ENCODE measurements at places on chromosomes 16 and 17.

DNA sequence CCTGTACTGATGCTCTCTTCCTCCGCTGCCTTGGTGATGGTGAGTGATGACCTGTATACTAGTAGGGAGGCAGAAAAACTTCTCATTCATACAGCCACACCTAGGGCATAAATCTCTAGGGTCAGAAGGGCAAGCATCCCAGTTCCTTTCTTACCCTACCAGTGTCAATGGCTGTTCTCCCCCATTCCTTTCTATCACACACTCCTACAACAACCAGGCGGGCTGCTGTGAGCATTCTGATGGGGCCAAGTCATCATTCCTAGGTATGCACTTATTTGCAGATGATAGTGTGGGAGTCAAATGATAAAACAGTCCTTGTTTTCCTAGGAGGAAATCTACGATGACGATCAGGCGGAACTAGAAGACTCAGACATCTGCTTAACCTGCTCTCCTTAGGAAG, 14.0 kb upstream of the SLC6A4 start:
- DNase-seq, result no peak

DNA sequence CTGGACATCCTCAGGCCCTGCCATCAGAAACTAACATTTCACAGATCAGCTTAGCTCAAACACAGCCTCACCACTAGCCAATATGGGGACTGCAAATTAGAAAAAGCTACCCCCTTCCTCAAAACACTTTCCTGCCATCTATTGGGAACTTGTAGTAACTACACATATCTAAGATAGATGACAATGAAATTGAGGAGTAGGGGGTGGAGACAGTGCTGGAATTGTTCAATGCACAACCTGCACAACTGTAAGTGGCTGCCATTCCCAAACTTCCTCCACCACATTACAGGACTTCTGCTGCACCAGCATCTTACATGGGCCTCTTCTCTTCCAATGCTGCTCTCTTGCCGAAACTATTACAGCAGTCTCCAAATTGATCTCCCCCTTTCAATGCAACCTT, 21.9 kb downstream of the AIPL1 start:
- DNase-seq, result peak; percentile 35

- DNase-seq, result peak; percentile 17
These were observed 166.3 kb downstream of the ANKFN1 start for GRCh38 chr17:56319531-56319930.

DNA sequence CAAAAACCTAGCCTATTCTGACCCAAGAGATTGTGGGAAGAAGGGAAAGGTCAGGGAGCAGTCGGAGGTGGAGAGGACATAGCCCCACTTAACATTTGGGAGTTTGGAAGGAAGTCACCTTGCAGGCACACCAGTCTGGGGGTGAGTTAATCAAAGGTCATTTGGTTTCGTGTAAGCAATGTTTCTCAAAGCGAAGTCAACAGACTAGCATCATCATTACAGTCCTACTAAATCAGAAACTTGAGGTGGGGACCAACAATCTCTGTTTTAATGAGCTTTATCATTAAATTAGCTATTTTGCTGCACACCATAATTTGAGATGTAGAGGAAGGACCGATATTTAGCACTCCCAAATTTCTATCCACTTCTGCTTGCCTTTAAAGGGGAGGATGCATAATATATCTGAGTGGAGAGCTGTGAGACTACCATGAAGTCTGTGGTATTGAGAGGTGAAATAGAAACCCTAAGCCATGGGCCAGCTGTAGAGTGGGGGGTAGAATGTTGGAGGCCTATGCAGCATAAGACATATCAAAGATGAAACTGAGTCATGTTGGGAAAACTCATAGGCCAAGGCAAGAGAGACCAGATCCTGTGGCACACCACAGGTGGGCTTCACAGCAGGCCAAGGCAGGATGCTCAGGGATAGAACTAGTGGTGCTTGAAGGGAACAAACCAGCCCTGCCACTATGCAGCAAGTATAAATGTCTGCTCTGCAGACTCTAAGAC, 141.7 kb upstream of the ANKFN1 start:
- no peak for DNase-seq

- DNase-seq, result no peak
These were observed 606.0 kb upstream of the RBFOX1 start for GRCh38 chr16:6726621-6727020.

GRCh38 chr17:42198897-42199296, 4.6 kb upstream of the GHDC start:
- DNase-seq, result no peak
